ENCODE measurements at places on chromosomes 6 and 20.

DNA sequence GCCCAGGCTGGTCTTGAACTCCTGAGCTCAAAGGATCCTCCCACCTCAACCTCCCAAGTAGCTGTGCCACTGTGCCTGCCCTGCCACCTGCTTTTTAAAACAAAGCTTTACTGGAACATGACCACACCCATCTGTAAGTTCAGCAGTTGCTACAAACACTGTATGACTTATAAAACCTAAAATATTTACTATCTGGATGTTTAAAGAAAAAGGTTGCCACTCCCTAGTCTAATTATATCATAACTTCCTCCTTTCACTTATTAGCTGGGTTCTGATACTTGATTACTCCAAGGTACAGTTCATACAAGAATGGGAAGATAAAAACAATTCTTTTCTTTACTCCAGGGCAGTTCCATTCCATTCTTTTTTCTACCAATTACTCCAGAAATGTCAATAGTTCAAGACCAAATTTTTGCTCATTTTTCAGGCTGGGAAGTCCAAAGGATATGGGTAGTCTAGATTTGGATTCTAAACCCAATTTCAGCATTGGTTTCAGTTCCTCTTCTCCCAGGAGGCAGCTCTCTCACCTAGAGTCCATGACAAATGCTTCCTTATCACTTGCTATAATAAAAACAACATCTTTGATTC lies 63.1 kb downstream of the SEC63 start:
- DNase-seq = no peak

DNA sequence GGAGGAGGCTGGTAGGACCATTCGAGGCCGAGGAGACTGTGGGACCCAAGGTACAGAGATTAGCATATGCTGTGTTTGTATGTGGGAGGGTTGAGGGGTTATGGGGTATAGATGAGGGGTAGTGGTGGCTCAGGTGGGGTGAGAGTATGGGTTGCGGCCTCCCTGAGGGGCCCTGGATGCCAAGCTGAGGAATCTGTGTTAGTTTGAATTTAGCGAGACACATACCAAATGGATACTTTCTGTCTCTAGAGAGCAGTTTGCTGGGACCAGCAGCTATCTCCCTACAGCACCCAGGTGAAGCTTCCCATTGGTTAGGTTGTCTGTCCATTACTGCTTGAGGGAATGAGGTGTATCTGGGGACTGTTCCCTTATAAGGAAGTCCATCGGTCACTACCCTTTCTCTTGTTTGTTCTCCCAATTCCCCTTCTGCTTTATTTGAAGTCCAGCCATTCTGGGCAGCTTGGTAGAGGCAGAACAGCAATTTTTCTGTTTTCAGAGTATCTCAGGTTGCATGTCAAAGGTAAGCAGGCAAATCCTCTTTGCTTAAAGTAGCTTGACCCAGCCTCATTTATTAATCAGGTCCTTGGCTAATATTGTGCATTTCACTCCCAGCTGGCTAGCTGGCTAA lies 15.2 kb downstream of the CHMP4B start:
- no peak for DNase-seq

GRCh38 chr6:11278207-11278559 lies 45.7 kb upstream of the NEDD9 start:
- DNase-seq = no peak

- no peak for DNase-seq
These were observed 801.9 kb downstream of the QKI start for GRCh38 chr6:164216368-164216767.
